Eye (tissue), 1 donor: ENCODE measurements at places on chromosomes 6 and 20.

- DNase-seq = no peak
These were observed 4.8 kb downstream of the CRISP3 start for GRCh38 chr6:49739423-49739822.

DNA sequence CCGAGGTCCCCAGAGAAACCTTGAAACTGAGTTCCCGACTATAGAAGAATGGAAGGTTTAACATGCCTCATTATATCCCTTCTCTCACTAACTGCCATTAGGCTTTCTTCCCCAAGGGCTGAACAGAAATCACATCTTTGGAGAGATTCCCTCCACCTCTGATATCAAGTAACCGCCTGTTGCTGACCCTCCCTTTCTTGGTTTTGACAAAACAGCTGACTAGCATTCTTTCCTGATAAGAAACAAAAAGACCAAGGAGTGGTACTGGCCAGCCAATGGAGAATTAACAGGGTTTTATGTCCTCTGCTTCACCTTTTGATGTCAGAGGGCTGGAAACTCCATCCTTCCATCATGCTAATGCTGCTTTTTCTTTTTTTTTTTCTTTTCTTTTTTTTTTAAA, 176.6 kb upstream of the ADGRB3 start:
- no peak for DNase-seq

- no peak for DNase-seq
These were observed 93.2 kb downstream of the MMS22L start for GRCh38 chr6:97189767-97190166.

DNA sequence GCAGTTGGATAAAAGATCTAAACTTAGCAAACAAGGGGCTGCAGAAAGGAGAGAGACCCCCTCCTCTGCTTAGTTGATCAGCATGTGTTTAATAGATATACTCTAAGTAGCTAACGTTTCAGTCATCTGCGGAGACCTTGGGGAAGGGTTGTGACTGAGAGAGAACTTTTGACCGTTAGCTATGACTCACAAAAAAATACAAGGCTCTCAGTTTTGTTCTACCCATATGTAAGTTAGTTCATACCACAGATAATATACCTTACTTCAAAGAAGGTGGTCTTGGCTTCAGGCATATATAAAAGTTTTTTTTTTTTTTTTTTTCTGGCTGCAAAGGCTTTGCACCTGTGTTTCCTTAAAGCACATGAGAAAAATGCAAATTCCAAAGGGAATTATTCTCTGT, 258.9 kb downstream of the GJA1 start:
- DNase-seq = no peak

- no peak for DNase-seq
These were observed 105.8 kb upstream of the SPTLC3 start for GRCh38 chr20:12902992-12903391.

- no peak for DNase-seq
These were observed 8.1 kb upstream of the ATXN1 start for GRCh38 chr6:16769131-16769985.

- no peak for DNase-seq
These were observed 60.9 kb downstream of the COL9A1 start for GRCh38 chr6:70241991-70242420.

DNA sequence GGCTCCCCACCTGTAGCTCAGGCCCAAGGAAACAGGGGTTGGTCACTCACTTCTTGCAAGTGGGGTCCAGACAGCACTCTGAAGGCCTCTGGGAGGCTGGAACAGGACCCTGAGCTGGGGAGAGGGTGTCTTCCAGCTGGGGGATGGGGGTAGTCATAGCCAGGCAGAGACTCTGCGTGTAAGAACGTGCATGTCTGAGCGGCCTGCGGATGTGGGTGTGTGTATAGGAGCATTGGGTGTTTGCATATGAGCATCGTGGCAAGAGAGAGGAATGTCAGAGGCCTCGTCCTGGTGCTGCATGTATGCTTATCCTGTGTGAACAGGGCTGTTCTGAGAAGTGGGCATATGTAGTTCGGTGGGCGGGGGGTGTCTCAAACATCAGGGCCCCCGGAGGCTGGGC, 12.1 kb downstream of the BPIFB3 start:
- DNase-seq = no peak

DNA sequence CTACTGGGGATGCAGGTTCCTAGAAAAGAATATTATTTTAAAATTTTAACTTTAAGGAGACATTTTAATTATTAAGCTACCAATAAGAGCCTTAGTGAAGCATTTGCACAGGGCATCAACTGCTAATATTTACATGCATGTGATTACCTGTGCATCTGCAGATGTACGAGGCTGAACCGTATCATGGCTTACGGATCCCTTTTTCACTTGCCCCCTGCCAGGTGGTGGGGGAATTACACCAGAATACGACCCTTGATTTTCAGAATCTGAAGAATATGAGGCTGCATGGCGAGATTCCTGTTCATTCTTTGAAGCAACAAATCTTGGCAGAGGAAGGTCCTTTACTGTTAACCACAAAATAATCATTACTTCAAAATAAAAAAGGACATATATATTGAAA, 42.7 kb downstream of the REPS1 start:
- DNase-seq = no peak

GRCh38 chr6:33719326-33719987, 8.0 kb upstream of the UQCC2 start:
- no peak for DNase-seq

GRCh38 chr20:48234951-48235350, 449.7 kb upstream of the SULF2 start:
- no peak for DNase-seq

GRCh38 chr20:60691966-60692615, 560.0 kb upstream of the CDH4 start:
- no peak for DNase-seq

DNA sequence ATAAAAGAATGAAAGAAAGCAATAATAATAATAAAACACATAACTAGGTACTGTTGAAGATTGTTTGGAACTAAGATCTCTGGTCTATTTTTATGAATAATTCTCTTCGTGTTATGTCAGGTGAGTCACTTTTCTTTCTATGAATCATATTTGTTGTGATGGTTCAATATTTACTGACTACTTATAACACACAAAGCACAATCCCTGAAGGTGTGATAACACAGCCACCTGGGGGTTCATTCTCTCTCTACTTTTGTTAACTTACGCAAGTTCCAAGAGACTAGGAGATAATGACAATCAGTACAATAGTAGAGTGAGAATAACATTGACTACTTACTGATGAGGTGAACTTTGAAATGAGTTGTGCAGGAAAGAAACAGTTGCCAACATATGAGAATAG, 149.9 kb downstream of the IBTK start:
- DNase-seq = no peak

GRCh38 chr6:163711615-163712565, 297.4 kb downstream of the QKI start:
- DNase-seq = peak; percentile 48

- DNase-seq = no peak
These were observed 224.3 kb downstream of the MAFB start for GRCh38 chr20:40464731-40465208.

DNA sequence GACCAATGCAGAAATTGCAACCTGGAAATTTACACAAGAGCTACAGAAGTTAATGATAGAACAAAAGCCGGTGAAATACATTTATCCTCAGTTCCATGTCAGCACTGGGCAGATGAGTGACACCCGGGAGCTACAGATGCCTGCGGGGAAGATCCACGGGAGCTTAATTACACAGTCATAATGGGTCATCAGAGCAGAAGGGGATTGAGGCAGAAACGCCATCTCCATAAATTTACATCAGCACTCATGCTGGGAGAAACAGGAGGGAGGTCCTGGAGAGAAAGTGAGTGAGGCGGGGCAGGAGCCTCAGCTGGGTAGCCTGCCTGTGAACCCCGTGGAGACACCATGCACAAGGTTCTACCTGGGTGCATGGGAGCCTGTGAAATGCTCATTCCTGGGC, 37.6 kb upstream of the CST7 start:
- DNase-seq = peak; percentile 35

GRCh38 chr6:102562713-102563112, 1169.2 kb downstream of the GRIK2 start:
- no peak for DNase-seq

GRCh38 chr6:15109338-15110090, 136.4 kb upstream of the JARID2 start:
- no peak for DNase-seq

DNA sequence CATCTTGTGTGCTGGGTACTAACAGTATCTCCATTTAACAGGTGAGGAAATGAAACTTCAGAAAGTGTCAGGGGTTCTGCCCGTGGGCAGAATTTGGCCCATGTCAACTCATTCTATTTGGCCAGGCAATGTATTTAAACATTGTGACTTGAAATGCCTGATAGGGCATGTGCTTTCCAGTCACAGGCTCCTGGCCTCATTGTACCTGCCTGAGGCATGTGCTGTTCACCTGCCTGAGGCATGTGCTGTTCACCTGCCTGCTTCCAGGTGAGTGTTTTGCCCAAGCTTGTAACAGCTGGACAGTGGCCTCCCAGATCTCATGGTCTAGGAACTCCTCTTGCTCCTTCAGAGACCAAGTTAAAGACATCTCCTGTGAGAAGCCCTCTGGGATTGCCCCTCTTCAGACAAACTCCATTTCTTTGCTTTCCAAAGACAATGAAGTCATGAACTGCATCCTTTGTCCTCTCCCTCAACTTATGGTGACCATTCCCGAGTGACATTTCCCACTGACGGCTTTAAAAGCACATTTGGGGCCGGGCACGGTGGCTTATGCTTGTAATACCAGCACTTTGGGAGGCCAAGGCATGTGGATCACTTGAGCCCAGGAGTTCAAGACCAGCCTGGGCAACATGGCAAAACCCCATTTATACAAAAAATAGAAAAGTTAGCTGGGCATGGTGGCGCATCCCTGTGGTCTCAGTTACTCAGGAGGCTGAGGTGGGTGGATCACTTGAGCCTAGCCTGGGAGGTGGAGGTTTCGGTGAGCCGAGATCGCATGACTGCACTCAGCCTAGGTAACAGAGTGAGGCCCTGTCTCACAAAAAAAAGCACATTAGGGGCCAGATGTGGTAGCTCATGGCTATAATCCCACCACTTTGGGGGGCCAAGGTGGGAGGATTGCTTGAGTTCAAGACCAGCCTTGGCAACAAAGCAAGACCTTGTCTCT, 48.7 kb downstream of the BCAS4 start:
- no peak for DNase-seq

DNA sequence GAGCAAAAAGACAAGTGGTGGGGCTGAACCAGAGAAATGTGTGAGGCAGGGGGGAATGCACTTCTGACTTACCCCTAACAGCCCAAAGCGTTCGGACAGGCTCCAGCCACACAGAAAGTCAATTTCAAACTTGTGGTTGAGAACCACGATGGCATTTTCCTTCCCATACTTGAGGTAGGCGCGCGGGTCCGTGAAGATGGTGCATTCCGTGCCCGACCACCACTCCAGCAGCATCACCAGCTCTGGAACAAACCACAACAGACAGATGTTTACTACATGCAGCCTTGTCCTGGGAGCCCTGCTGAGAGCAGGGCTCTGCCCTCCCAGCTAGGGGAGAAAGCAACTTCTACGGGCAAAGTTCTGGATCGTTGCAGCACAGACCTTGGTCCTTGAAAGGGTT, 107.7 kb downstream of the AGPAT4 start:
- DNase-seq = no peak

GRCh38 chr6:44297063-44298038, 15.8 kb downstream of the AARS2 start:
- DNase-seq = peak; percentile 85

DNA sequence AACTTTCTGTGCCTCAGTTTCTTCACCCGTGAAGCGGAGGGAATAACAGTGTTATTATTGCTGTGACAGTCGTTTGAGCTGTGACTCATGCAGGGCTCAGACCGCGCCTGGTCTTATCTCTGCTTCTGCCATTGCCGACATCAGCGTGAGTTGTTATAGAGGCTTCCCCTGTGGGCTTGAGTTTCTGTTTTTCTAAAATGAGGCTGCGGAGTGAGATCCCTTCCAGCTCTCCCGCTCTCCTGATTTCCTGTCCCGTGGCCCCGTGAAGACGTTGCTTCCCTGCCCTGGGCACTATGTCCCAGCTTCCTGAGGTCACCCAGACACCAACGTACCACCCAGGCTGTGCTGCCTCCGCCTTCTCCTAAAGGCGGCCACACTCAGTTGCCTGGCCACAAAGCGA, 278.5 kb downstream of the BMP7 start:
- DNase-seq = no peak

GRCh38 chr6:91634791-91635190, 1047.9 kb upstream of the MAP3K7 start:
- DNase-seq = no peak

DNA sequence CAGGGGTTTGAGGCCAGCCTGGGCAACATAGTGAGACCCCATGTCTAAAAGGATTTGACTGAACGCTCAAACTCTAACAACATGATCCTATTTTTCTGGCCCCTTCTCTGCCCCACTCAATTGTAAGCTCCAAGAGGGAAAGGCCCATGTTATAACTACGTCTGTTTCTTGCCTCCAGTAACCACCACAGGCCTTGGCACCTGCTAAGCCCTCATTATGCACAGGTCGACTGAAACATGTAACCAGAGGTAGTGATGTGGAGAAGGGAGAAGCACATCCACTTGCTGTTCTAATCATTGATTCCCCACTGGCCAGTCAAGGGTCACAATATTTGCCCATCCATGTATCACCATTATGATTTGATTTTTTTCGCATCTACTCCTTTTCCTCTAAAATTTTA, 475.5 kb downstream of the KIF16B start:
- no peak for DNase-seq

DNA sequence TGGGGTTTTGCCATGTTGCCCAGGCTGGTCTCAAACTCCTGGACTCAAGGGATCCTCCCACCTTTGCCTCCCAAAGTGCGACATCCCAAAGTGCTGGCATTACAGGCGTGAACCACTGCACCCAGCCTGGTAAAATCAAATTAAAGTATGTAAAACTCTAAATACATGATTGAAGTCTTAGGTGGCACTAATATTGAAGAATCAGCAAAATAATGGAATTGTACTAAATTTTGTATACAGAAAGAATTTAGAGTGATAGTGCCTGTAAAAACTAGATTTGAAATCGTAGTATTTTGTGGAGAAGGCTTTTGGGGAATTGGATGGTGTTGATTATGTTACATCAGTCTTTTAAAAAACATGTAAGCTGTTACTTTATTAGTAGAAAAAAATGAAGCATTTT, 10.0 kb upstream of the PRDM1 start:
- no peak for DNase-seq

DNA sequence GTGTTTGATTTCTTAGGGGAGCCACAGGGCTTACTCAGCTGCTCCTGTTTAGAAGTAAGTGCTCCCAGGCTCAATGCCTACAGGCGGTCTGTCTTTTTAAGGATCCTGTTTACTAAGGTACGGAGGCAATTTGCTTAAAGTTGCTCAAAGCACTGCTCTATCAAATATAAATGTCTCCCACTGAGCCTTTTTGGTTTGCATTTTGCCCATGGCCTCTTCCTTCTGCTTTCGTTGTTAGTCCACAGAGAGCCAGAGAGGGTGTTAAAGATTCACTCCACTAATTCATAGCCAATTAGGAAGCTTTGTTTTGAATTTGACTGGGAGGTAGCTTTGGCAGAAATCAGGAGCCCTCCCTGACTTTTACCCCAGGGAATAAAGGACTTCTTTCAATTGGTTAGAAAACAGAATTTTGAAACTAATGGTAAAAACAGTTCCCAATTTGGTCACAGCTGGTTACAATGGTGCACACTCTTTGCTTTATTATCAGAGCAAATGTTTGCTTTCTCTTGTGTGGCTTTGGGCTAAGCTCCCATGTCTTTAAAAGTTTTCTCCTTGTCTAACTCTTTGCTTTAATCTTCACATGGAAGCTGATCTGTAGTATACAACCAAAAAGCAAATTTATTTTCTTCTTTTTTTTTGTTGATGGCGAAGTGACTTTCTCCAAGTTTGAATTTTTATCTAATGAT, 126.2 kb downstream of the IMPG1 start:
- DNase-seq = no peak
